Upper lobe of left lung (tissue), 6 donors: ENCODE measurements at places on chromosomes 11 and 22. TPM values are rescaled to one million over a fixed set of nuclear protein-coding genes. Genes with fewer than 3 reads are reported as not detected.

PIK3IP1 gene
- 97.1 TPM for total RNA-seq

OR51E2 gene
- not detected for total RNA-seq

PIM3 gene
- 155 TPM for total RNA-seq

GAB4 gene
- not detected for total RNA-seq

HEPACAM gene
- not detected for total RNA-seq

CRYAB gene
- total RNA-seq, result 21.0 TPM

SLC6A5 gene
- total RNA-seq, result not detected

KRTAP5-3 gene
- total RNA-seq, result not detected

KRTAP5-7 gene
- 0.20 TPM for total RNA-seq

CHEK2 gene
- 5.6 TPM for total RNA-seq

KDM4D gene
- 0.57 TPM for total RNA-seq

GLYAT gene
- total RNA-seq, result not detected

SCGB1C1 gene
- total RNA-seq, result not detected

CRYBB2 gene
- not detected for total RNA-seq

SMIM38 gene
- 0.10 TPM for total RNA-seq

CCDC15 gene
- 3.1 TPM for total RNA-seq

C22orf15 gene
- total RNA-seq, result 3.5 TPM

RIC8A gene
- 110 TPM for total RNA-seq

GLB1L2 gene
- 3.4 TPM for total RNA-seq

TBCEL gene
- total RNA-seq, result 30.9 TPM

STK33 gene
- 17.5 TPM for total RNA-seq

C1QTNF5 gene
- 57.2 TPM for total RNA-seq

ZBTB16 gene
- total RNA-seq, result 176 TPM

OR2AT4 gene
- total RNA-seq, result not detected

NCR3LG1 gene
- total RNA-seq, result 4.8 TPM

APOBEC3A gene
- total RNA-seq, result 27.3 TPM

CECR2 gene
- total RNA-seq, result 14.6 TPM

COA4 gene
- total RNA-seq, result 27.2 TPM

CD3G gene
- total RNA-seq, result 1.4 TPM
